Fibroblast of the aortic adventitia (primary cell): ENCODE measurements at places on chromosomes 4 and X. TPM values are rescaled to one million over a fixed set of nuclear protein-coding genes. Genes with fewer than 3 reads are reported as not detected.

Gene SMARCA1
- 62.5 and 110 TPM in 2 replicates for total RNA-seq

Gene DIPK2B
- 0.09 and 0.16 TPM in 2 replicates for total RNA-seq

Gene HTR2C
- total RNA-seq, result not detected in 2 replicates

Gene BEND4
- not detected in 2 replicates for total RNA-seq

Gene RIPPLY1
- total RNA-seq, result not detected in 2 replicates

Gene ARX
- total RNA-seq, result not detected in 2 replicates

Gene GATA1
- total RNA-seq, result not detected in 2 replicates

Gene CT55
- total RNA-seq, result not detected in 2 replicates

Gene CPZ
- total RNA-seq, result 7.0 and 24.9 TPM in 2 replicates

Gene ZNF330
- total RNA-seq, result 21.2 and 90.1 TPM in 2 replicates

Gene EDA2R
- 9.2 and 28.1 TPM in 2 replicates for total RNA-seq

Gene UGT8
- total RNA-seq, result 0.27 and 0.33 TPM in 2 replicates

Gene ETNPPL
- total RNA-seq, result not detected in 2 replicates

Gene CT45A5
- total RNA-seq, result not detected in 2 replicates

Gene CYTL1
- total RNA-seq, result 12.5 TPM in 1 of 2 replicates, not detected in the other

Gene FAM199X
- 10.5 and 16.7 TPM in 2 replicates for total RNA-seq

Gene ZNF711
- 0.09 and 2.0 TPM in 2 replicates for total RNA-seq

Gene NPY2R
- 0.27 TPM in 1 of 2 replicates, not detected in the other for total RNA-seq

Gene MSX1
- total RNA-seq, result 4.3 and 17.6 TPM in 2 replicates

Gene PNMA6A
- 1.3 and 14.9 TPM in 2 replicates for total RNA-seq

Gene CT83
- not detected in 2 replicates for total RNA-seq

Gene GYPA
- total RNA-seq, result not detected in 2 replicates

Gene TLR6
- 2.2 and 5.0 TPM in 2 replicates for total RNA-seq

Gene SHROOM2
- 0.16 TPM in 1 of 2 replicates, not detected in the other for total RNA-seq

Gene SPANXD
- total RNA-seq, result not detected in 2 replicates

Gene PABPC1L2B
- total RNA-seq, result not detected in 2 replicates

Gene HS6ST2
- under 0.01 TPM in 1 of 2 replicates, not detected in the other for total RNA-seq

Gene SMIM10
- 5.0 and 6.6 TPM in 2 replicates for total RNA-seq

Gene TMSB15C
- 3.3 and 5.1 TPM in 2 replicates for total RNA-seq

Gene C4orf51
- not detected in 2 replicates for total RNA-seq

Gene TMEM271
- total RNA-seq, result not detected in 2 replicates

Gene EVC
- total RNA-seq, result 58.2 and 127 TPM in 2 replicates

Gene AGA
- total RNA-seq, result 33.4 and 39.0 TPM in 2 replicates
